WTC11 (cell line): ENCODE measurements at places on chromosomes 6 and 20. TPM values are rescaled to one million over a fixed set of nuclear protein-coding genes. Genes with fewer than 3 reads are reported as not detected.

The BMP6 gene
- total RNA-seq = 1.0 to 1.2 TPM (median 1.1 TPM) in 3 replicates

The PRPH2 gene
- total RNA-seq = 1.0 to 1.9 TPM (median 1.6 TPM) in 3 replicates

The TRIM31 gene
- 0.11 to 0.16 TPM (median 0.13 TPM) in 3 replicates for total RNA-seq

The FAM162B gene
- total RNA-seq = 1.6 to 3.0 TPM (median 1.6 TPM) in 3 replicates

The CEP43 gene
- total RNA-seq = 23.4 to 25.6 TPM (median 25.1 TPM) in 3 replicates
